Activated naive CD4-positive, alpha-beta T cell treated with anti-CD3 and anti-CD28 coated beads for 36 hours (primary cell): ENCODE measurements at places on chromosomes 5 and 9. TPM values are rescaled to one million over a fixed set of nuclear protein-coding genes. Genes with fewer than 3 reads are reported as not detected.
A peak's percentile ranks its signal among the peaks of the same experiment; 100 is the strongest.

ARL14EPL gene
- total RNA-seq, result not detected

LCN9 gene
- not detected for total RNA-seq

DNA sequence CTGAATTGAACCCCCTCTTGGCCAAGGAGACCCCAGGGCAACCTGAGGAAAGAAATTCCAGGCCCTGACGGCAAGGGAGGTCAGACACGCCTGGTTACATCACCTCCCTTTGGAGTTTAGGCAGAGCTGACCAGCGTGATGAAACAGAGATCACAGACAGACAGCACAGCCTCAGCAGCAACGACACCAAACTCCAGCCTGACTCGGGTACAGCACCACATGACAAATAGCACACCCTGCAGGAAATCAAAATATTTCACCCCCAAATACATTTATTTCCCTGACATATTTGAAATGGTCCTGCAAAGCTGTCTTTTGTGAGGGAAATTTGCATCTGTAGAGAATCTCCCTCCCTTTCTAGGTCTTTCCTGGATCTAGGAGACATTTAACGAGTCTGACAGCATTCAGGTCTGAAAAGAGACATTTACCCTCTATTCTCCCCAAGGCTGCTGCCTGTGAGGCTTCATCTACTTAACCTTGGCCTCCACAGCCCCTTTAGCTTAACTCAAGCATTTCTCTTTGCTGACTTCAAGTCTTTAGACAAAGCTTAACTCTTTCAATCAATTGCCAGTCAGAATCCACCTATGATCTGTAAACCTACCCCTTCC is 2.6 kb downstream of the QSOX2 start:
- no peak for DNase-seq

APBA1 gene
- 0.10 TPM for total RNA-seq

DNA sequence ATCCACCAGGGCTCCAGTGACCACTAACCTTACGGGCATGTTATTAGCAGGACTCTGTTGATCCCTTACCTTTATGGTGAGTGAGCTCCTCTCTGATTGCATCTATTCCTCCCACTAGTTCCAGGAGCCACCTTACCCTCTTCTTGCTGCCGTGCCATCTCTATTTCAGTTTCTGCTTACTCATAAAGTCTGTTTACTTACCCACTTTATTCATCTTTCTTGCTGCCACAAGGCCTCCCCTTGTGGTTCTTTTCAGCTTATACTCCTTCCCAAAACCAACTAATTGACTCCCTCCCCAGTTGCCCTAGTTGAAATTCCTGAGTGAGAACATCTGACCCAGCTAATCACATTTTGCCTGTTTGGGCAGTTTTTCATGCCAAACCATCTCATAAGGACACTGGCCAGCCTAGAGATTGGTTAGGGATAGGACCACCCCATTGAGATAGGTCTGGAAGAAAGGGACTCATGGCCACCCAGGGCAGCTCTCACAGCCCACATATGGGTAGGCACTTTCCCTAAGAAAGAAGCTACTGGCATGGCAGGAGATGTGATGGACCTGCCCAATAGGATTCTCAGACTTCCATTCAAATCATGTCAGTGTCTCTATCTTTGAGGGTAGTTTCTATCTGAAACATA is 412.7 kb downstream of the EFNA5 start:
- DNase-seq, result no peak

DNA sequence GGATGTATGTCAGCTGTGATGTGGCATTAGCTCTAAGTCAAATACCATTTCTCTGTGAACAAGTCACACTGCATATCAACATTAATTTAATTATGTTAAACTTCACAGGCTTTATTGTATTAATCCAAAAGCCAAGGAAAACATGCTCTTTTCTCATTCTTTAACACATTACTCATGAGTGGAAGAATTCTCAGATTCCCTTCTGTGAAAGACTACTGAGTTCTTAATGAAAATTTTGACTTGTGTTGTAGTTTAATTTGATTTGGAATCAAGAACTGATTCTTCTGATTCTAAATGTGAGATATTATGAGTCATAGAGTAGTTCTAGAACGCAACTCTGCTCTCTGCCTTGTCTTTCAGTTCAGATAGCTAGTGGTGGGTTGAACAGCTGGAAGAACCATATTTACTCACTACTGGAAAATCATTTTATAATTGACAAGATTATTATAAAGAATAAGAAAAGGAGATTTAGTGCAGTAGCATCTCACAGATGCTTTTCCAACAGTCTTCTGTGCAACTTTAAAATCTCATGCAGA is 90.6 kb downstream of the VCAN start:
- DNase-seq, result no peak

DNA sequence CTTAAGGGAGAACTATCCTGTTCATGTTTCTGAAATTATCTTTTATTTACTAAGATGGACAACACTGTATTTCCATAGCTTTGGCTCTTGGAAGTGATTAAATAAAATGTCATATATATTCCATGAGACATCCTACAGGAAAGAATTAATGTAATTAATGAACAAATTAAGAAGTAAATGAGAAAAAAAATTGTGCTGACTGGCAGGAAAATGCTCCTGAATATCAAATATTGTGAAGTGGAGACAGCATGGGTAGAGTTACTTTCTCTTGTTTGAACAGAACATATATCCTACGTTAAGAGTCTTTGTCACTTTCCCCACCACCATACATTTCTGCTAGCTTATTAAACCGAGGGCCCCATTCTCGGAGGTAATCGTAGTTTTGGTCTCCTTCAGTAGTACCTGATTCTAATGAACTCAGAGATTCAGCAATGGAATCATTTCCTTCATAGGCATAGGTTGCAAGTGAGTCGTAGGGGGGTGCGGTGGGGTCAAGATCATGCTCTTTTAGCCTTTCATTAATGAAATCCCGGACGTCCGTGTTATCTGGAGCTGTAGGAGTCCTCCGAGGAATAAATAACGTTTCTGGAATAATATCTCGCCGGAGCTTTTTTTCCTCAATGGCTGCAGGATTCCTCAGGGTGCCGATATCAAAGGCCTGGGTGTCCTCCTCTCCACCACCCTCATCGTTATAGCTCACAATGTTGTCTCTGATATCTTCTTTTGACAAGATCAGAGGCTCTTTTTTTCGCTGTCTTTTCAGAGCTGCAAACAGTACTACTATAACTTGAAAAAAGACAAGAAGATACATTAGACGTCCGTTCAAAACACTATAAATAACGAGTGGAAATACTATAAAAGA is 157.2 kb downstream of the CDH10 start:
- DNase-seq, result no peak

DNA sequence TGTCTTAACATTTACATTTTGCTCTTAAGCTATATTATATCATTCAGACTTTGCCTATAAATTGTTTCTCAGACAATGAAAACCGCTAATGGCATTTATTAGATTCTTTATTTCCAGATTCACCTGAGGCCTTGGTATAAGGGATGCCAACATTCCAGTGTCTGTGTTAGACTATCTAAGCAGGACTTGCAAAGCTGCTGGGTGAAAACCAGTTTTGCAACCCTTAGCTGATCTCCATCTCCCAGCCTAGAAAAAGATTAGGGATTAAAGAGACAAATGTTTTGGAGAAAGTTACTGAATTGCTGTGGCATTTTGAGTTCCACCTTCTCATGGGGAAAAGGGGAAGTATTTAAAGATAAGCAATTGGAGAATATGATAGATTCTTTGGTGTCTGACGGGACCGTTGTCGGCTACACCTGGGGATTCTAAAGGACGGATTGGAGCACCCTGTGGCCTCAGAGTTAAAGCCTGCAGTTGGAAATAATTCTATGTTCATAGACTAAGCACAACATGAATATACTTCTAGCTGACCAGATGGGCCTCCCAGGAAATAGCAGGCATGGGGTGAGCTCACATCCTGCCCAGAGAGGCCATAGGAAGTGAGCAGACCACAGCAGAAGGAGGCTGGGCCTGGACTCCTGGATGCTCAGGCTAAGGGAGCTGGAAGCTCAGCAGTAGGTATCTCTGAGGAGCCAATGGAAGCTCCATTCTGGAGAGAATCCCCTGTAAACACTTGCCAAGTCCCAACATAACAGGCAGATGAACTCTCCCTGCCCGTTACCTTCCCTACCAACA is 21.8 kb downstream of the ENTREP1 start:
- DNase-seq, result no peak

DNA sequence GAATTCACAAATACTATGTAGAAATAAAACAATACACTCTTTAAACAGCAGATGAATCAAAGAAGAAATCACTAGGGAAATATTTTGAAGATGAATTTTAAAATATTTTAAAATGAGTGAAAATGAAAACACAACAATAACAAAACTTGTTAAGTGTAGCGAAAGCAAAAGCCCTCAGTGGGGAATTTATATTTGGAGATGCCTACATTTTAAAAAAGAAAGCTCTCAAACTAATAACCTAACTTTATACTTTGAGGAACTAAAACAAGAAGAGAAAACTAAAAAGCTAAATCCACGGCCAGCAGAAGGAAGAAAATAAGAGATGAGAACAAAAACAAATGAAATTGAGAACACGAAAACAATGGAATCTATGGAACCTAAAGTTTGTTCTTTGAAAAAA is 22.7 kb downstream of the SPDL1 start:
- no peak for DNase-seq

- DNase-seq, result peak; percentile 10
Observed at GRCh38 chr5:69167493-69167855, 524 bp downstream of the CCNB1 start.

GRCh38 chr9:113511047-113511521 is 47.6 kb downstream of the RGS3 start:
- DNase-seq, result no peak

STPG3 gene
- not detected for total RNA-seq

GRCh38 chr5:2891781-2892180 is 140.3 kb upstream of the IRX2 start:
- no peak for DNase-seq

- DNase-seq, result no peak
Observed at GRCh38 chr5:93421468-93421867, 159.6 kb downstream of the NR2F1-AS1 start.

DNAI1 gene
- not detected for total RNA-seq

DNA sequence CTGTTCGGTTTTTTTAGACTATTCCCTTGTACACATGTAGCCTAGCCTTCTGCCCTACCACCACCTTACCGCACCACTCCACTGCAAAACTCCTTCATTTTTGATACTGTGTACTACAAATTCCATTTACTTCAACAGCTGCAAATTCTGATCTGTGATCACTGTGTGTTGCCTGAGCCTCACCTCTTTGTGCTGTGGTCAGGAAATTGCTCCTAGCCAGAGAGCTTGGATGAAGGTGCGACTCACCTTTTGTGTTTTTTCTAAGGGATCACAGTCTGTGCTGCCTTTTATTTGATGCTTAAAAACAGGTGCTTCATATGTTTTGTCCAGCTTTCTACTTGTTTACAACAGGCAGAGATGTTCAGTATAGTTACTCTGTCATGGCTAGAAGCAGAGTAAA is 31.5 kb downstream of the CSNK1G3 start:
- no peak for DNase-seq

- no peak for DNase-seq
Observed at GRCh38 chr5:56575821-56576220, 239.5 kb upstream of the MAP3K1 start.

CATSPER3 gene
- 0.32 TPM for total RNA-seq

- no peak for DNase-seq
Observed at GRCh38 chr9:71025728-71026127, 95.7 kb downstream of the TRPM3 start.

GRCh38 chr5:1831257-1831656 is 30.1 kb downstream of the NDUFS6 start:
- no peak for DNase-seq

GRCh38 chr9:97636903-97637302 is 3.3 kb downstream of the NCBP1 start:
- DNase-seq, result no peak

- DNase-seq, result no peak
Observed at GRCh38 chr9:89869793-89870580, 265.2 kb downstream of the GADD45G start.

DNA sequence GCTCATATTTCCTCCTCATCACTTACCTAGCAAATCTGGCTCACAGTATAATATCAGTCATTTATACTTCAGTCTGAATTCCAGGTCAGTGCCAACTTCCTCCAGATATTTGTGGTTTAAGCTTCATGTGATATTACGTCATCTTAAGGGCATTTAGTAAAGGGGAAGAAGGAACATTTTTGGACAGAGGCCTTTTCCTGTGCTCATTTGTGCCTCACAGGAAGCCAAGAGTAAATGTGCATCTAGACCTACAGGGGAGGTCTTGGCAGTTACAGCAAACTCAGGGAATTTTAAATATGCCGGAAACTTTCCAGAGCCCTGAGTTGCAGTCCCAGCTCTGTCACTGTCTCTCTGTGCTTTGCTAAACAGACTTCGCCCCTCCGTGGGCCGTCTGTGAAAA is 12.3 kb upstream of the KCNIP1 start:
- no peak for DNase-seq

DNA sequence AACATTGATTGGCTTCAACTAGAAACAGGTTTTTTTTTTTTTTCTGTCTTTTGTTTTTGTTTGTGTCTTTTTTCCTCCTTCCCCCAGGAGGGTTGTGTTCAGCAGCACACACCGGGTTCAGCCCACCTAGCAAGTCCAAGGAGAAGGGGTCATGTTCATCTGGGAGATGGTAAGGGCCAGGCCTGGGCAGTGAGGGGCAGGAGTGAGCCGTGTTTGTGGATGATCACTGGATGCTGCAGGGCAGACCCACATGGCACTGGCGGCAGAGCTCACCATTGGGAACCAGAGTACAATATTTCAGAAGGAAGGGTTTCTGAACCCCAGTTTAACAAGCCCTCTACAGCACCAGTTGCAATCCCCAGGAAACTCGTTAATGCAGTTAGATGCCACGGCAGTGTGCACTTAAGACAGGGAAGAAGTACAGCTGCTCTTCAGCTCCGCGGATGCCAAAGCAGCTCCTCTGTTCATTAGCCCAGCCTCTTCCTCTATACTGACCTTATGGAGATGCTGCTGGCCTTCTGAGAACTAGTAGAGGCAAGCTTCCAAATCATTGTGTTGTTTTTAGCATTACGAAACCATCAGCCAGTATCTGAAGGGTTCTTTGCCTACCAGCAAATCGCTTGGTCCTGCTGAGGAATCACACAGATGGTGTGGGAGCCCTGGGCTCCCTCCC is 508.2 kb upstream of the WWC1 start:
- DNase-seq, result no peak

DNA sequence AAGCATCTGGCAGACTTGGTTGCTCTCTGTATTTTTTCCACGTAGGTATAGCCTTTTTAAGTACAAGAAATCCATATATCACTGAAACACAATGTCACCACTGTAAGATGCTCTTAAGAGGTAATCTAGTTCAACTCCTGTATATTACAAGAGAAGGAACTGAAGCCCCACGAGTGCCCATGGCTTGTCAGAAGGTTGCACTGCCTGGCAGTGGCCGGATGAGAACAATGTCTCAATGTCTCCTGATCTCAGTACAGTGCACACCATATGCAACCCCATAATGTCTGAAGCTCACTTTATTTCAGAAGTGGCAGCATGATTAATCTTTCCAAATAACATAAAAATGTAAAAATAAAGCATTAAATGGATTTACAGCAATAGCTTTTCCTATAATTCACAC is 27.7 kb downstream of the TUT7 start:
- no peak for DNase-seq

- DNase-seq, result no peak
Observed at GRCh38 chr9:135737840-135738521, 36.0 kb downstream of the KCNT1 start.

GPBP1 gene
- total RNA-seq, result 91.9 TPM

- DNase-seq, result no peak
Observed at GRCh38 chr5:61666064-61666621, 334.1 kb downstream of the ZSWIM6 start.

- no peak for DNase-seq
Observed at GRCh38 chr9:133664173-133665050, 28.2 kb downstream of the DBH start.
